ENCODE measurements at places on chromosomes 4 and X.

DNA sequence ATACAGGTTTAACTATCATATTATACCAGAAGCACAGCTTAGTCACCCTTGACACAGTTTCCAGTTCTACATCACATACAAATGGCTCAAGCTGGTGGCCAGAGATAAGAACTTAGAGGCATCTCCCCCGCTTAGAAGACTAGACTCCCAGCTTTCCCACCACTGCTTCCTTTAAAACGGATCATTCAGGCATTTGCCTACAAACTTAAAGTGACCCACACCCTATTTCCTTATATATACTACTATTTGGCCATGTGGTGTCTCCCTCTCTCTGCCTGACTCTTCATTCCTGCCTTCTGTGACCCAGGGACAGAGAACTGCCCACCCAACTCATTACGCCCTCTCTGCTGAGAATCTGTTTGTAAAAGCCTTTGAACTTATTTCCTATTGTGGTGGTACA is 781.2 kb upstream of the DIAPH2 start:
- DNase-seq: no peak

DNA sequence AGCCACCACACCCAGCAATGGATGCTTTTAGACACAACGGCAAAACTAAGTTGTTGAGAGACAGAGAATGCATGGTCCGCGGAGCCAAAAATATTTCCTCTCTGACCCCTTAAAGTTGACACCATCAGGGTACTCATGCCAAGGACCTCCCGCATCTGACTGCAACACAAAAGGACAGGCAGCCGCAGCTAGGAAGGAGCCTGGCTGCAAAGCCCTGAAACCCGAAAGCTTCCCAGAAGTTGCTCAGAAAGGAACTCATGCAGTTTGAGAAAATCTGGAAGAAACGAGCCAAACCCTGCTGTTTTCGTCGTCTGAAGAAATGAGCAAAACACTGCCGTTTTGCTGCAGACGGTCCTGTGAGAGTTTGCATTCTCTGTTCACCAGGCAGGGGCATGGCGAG is 16.5 kb downstream of the DHRSX start:
- no peak for DNase-seq

- no peak for DNase-seq
These were observed 204.1 kb downstream of the LDB2 start for GRCh38 chr4:16694173-16694883.

GRCh38 chrX:106950381-106950780 is 30.2 kb downstream of the CLDN2 start:
- no peak for DNase-seq

All from stimulated activated CD8-positive, alpha-beta memory T cell treated with anti-CD3 and anti-CD28 coated beads, Interleukin-4, amount 100 ng/mL, for 4 hours (primary cell).